Aorta (tissue), 5 donors: ENCODE measurements at places on chromosomes 16 and 17.

DNA sequence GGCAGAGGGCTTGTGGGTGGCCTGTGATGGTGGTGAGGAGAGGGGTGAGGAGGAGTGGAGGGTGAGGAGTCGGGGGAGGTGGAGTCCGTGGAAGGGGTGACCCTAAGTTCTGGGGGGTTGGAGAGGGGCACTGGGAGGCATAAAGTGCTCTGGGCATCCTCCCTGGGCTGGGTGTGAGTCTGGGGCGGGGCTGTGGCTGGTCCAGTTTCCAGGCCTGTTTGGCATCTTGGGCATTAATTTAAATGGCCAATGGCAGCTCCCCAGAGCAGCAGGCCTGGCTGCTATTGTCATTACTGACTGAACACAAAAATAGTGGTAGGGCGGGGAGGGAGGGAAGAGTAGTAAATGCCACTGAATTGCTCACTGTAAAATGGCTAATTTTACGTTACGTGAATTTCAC lies 7.7 kb upstream of the ARHGAP23 start:
- DNase-seq: no peak

DNA sequence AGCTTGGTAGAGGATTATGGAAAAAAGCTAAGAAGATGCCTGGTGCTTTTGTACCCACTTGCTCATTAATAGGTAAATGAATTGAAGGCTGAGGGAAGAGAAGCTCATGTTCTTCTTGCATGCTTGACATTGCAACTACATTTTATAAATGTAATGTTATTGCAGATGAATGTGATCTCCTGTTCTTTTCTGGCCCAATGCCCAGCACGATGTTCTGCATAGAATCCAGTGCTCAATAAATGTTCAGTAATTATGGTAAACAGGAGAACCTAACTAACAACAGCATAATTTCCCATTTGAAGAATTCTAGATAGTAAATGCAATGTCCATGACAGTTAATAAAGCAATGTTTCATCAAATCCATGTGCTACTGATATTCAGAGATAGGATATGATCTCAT lies 638.2 kb upstream of the SOX9 start:
- DNase-seq: no peak

DNA sequence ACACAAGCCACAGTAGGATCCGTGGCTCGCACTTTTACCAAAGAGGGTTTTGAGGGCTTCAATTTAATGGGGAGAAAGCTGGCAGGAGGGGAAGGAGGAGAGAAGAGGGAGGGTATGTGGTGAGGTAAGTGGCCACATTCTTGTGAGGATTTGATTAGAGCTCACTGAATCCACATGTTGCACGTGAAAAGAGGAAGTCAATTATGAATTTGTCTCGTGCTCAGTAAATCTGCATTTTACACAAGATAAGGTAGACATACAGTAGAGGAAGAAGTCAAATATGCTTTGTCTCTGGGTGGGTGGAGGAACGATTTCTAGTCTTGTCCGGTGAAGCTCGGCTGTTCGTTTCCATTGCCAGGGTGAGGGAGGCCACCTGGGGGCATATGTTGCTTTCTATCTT lies 862 bp downstream of the ZNF232 start:
- DNase-seq: no peak

GRCh38 chr17:5813357-5813756 lies 229.0 kb upstream of the NLRP1 start:
- no peak for DNase-seq

- no peak for DNase-seq
Measured at GRCh38 chr16:74623839-74624235, 16.9 kb upstream of the GLG1 start.

DNA sequence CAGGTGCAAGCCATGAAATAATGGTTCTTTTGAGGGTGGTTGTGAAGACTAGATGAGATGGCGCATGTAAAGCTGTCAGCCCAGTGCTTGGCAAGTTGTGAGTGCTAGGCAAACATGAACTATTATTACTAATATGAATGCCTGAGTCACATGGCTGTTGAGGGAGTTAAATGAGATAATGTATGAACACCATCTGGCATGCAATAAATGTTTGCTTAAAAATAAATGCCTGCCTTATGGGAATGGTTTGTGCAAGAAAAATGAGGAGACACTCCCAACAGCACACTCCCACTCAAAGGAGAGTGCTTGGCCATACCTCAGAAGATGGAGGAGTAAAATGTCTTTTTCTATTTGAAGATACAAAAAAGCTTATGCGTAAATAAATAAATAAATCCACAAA lies 3.6 kb downstream of the MAPK3 start:
- no peak for DNase-seq

GRCh38 chr16:1820096-1820945 lies 6.3 kb downstream of the HAGH start:
- DNase-seq: no peak

DNA sequence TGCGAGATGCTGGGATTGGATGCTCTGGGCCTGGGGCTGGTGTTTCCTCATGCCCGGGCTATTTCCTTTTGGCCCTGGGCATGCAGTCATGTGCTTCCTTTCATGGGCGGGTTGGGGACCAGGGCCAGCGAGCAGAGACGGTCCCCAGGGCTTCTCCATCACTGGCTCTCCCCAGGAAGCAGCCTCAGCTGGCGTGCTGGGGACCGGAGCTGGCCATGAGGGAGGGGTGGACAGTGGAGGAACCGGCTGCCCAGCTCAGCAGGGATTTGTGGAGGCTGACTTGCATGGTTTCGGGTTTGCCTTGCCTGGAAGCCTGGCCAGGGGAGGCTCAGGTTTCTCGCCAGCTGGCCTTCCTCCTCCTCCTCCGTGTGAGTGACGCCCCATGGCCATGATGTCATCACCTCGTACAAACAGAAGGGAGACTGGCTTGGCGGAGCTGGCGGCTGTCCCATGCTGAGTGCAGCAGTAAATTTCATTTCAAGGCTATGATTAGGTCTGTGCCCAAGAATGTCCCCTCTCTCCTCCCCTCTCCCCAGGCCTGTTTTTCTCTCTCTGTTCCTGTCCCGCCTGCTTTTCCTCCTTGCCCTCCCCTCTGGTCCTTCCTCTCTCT lies 8.9 kb upstream of the TIMP2 start:
- peak; percentile 99 for DNase-seq

GRCh38 chr16:10323528-10323869 lies 62.4 kb upstream of the ATF7IP2 start:
- no peak for DNase-seq

GRCh38 chr16:5041600-5042133 lies 7.9 kb upstream of the NAGPA start:
- no peak for DNase-seq

DNA sequence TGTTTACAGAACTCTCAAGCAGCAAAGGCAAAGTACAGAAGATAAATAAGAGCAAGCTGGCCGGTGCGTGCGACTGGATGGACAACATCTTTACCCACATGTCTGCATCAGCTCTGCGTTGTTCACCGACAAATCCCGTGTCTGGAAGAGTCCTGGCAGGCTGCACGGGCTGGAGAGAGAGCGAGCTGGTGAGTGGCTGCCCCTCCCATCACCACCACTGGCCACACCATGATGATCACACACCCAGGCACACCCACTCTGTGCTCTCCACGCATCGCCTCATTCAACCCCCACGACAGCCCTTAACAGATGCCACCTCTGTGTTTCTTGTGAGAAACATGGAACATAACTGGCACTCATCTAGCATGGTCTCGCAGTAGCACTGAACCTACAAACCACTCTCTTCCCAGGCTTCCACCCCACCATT lies 59.2 kb downstream of the ANKRD11 start:
- no peak for DNase-seq

DNA sequence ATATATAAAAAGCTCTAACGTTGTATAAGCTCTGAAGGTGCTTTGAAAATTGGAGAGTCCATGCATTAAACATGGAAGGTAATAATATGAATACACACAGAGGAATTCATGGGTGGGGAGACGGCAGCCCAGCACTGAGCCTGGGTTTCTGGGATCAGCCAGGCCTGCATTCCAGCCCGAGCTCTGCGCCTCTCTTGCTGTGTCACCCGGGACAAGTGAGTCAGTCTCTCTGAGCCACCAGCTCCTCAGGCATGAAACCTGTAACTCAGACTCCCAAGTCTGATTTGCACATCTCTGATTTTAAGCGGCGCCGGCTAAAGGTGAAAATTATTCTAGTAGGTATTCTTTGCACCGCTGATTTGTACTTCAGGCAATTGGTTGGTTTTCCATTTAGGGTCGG lies 238.8 kb downstream of the MRTFB start:
- peak; percentile 74 for DNase-seq

DNA sequence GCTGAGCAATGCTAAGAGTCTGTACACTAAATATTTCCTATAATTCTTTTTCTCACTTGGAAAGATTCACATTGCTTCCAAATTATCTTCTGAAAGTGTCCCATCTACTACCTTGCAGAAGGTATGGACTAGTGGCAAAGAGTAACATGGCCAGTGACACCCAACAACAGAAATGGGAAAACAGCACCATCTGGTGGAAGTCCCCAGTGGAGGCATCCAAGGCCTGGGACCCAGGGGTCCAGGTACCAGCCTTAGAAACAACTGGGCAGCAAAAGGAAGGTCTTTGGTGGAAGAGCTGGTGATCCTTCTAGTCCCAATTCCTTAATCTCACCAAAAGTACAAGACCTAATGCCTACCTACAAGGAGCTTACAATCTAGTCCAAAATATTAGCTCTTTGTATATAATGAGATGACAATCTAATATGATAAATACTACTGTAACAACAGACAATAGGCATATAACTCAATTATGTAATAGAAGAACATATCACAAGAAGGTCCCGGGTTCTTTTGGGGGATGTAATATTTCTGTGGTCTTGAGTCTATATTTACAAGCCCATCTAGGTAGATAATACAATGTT lies 55.3 kb downstream of the SKAP1 start:
- DNase-seq: no peak

- DNase-seq: no peak
Measured at GRCh38 chr17:65228734-65229620, 91.8 kb downstream of the RGS9 start.

DNA sequence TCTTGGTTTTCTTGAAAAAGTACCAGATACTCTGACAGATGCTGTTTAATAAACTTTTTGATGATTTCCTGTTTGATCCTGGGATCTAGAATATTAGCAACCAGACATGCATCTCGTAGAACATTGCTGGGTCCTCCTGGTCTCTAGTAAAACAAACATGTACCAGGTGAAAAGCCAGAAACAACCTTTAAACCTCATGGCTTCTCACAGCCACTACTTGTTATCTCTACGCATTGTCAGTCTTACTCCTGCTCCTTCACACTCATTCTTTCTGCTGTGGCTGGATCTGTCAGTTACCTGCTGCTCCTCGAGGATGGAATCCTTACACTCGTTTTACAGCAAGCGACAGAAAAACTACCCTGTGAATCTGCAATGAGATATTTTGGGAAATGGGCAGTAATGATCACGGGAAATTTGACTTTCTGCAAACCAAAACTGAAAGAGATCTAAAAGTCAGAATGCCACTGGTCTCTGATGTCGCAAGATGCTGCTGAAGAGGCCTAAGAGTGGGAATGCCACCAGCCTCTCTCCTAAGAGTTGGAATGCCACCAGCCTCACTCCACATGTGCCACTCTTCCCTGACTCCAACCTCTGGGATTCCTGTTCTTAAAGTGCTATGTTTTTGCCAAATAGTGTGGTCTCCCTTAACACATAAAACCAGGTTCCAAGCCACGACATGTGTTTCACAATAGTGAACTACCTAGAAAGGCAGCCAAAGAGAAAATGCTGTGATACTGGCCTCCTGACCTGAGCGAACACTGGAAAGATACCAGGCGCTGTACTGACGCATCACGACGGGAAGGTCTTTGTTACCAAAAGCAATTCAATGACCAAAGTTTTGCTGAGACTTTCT lies 86.3 kb downstream of the VPS53 start:
- DNase-seq: no peak

GRCh38 chr17:58336456-58337209 lies 8.0 kb upstream of the TSPOAP1 start:
- DNase-seq: no peak

DNA sequence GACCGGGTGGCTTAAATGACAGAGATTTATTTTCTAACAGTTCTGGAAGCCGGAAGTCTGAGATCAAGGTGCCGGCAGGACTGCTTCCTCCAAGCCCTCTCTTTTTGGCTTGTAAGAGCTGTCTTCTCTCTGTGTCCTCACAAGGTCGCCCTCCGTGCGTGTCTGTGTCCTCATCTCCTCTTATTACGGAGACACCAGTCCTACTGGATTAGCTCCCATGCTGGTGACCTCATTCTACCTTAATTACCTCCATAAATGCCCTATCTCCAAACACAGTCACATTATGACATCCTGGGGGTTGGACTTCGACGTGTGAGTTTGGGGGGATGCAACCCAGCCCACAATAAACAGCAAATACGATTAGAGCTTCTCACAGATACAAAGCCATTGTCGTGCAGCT lies 161.5 kb downstream of the FOXL1 start:
- DNase-seq: no peak

- no peak for DNase-seq
Measured at GRCh38 chr16:30124985-30125379, 2.0 kb upstream of the MAPK3 start.

- DNase-seq: no peak
Measured at GRCh38 chr16:57166951-57167350, 18.9 kb downstream of the PSME3IP1 start.

- DNase-seq: peak; percentile 75
Measured at GRCh38 chr16:9934723-9935508, 247.3 kb downstream of the GRIN2A start.

DNA sequence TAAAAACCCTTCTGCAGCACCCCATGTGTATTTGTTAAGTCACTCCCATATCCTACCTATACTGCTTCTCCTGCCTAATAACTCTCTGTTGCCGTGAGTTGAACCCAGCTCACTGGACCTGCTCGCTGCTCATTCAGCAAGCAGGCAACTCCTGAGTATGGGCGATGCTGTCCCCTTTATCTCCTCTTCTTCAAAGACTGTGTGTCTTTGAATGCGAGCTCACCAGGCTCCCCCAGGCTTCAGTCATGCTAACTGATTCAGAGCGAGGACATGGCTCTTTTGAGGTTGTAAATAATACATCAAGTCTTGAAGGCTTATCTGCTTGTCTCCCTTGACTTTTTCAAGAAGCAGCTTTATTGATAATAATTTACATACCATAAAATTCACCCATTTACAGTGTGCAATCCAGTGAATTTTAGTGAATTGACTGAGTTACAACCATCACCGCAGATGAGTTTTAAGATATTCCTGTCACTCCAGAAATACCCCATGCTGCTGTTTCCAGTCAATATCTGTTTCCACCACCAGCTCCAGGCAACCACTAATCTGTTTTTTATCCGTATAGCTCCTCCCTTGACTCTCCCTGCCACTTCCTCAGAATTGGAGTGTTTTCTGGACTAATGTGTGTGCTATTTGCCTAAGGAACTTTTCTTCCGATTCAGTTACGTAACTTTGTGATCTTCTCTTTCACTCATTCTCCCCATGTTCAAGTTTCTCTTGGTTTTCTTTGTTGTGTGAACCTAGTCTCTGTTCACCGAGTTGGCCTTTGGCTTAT lies 132.2 kb downstream of the SPECC1 start:
- no peak for DNase-seq

GRCh38 chr17:83179811-83180210 lies 100.4 kb downstream of the METRNL start:
- peak; percentile 58 for DNase-seq

DNA sequence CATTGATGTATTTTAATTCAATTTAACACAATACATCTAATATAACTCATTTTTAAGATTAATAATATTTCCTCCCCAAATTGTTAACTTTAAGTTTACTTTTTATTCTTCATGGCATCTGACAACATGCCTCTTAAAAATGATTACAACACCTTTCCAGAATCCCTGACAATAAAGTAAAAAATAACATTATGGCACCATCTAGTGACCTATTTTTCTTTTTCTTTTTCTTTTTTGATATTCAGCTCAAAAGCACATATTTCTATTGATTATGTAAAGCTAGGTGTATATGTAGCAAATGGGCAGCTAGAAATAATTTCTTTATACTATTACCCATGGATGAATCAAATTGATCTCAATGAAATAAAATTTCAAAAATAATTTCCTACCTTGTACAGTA lies 834.3 kb upstream of the CDH8 start:
- DNase-seq: no peak
